ENCODE measurements at places on chromosomes 11 and 22.

GRCh38 chr22:28780296-28780695, 7.8 kb downstream of the CCDC117 start:
- no peak for DNase-seq

- peak; percentile 83 for DNase-seq
These were observed 432 bp upstream of the GRK2 start for GRCh38 chr11:67265633-67266448.

- no peak for DNase-seq
These were observed 73.8 kb downstream of the C11orf58 start for GRCh38 chr11:16812274-16812673.

- no peak for DNase-seq
These were observed 475 bp upstream of the AIP start for GRCh38 chr11:67482275-67482826.

- DNase-seq: peak; percentile 60
These were observed 2.3 kb downstream of the ACY3 start for GRCh38 chr11:67648140-67648795.

DNA sequence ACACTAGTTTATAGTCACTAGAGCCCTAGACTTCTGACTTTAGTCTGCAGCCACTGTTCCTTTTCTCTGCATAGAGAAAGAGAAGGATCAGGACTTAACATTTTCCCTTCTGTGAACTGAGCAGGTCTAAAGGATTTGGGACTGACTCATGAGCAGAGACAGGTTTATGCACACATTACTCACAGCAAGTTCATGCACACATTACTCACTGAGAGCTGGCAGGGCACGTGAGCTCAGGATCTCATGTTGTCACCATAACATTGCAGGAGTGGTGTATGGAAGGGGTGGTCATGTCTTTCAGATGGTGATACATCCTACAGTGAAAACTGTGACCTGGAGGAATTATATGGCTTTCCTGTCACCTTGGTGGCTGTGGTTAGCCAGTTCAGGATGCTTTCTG, 56.4 kb downstream of the CEP164 start:
- no peak for DNase-seq

- no peak for DNase-seq
These were observed 79.7 kb downstream of the BUD13 start for GRCh38 chr11:116693102-116693570.

GRCh38 chr11:34616086-34616485, 4.8 kb upstream of the EHF start:
- DNase-seq: no peak

- peak; percentile 15 for DNase-seq
These were observed 211.4 kb downstream of the ETS1 start for GRCh38 chr11:128375961-128376360.

GRCh38 chr22:36332623-36333332, 55.0 kb downstream of the MYH9 start:
- DNase-seq: peak; percentile 60

GRCh38 chr22:41092847-41093411, 537 bp downstream of the EP300 start:
- DNase-seq: peak; percentile 29

- no peak for DNase-seq
These were observed 311.6 kb downstream of the MIAT start for GRCh38 chr22:26968859-26969523.

DNA sequence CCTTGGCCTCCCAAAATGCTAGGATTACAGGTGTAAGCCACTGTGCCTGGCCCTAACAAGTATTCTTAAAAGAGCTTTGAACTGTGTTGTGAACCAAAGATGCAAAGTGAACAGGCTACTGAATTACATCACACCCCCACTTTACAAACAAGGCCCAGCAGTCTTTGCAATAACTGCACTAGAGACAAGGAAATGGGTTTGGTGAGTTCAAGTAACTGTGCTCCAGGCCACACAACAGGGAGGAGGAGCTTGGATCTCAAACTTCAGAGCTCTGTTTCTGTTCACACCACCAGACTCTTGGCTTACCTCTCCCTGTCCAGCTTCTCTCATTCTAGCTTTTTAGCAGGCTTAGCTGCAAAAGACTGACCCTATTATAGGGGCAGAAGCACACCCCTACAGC, 30.4 kb upstream of the RASL10A start:
- no peak for DNase-seq

GRCh38 chr11:130451231-130452019, 3.0 kb downstream of the ADAMTS15 start:
- no peak for DNase-seq

DNA sequence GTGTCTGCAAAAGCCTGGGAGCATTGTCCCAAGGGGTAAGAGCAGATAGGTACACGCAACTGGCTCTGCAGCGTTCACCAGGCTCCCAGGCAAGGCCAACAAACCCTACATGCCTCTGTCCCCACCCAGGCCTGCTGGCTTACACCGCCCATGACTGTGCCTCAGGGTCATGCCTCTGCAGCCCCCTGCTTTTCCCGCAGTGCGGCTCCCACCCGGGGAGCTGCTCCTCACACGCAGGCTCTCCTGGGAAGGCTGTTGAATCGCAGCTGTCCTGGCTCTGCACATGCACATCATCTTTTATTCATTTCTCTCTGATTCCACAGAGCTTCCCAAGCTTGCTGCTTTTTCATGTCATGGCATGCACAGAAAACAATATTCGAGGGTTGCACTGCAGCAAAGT, 29.2 kb upstream of the B3GAT1 start:
- no peak for DNase-seq

- DNase-seq: no peak
These were observed 6.9 kb upstream of the P4HA3 start for GRCh38 chr11:74318241-74318932.

DNA sequence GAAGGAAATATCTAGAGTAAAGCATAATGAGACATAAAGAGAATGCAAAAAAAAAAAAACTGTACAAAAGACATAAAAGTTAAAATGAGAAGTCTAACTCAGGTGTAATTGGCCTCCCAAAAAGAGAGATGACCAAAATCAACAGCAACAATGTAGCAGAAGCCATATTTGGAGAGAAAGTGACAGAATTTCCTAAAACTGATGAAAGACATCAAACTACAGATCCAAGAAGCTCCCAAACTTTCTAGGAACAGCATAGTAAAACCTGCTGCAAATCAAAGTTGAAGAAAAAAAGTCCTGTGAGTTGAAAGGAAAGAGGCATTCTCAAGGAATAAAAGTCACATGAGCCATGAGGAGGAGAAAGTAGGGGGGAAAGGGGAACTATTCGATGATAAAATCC, 231.3 kb downstream of the METTL15 start:
- DNase-seq: no peak

GRCh38 chr11:21888814-21889213, 304.1 kb upstream of the ANO5 start:
- no peak for DNase-seq
